Suppressor macrophage treated with lipopolysaccharide for 1 hour (primary cell): ENCODE measurements at places on chromosomes 5 and 9.

DNA sequence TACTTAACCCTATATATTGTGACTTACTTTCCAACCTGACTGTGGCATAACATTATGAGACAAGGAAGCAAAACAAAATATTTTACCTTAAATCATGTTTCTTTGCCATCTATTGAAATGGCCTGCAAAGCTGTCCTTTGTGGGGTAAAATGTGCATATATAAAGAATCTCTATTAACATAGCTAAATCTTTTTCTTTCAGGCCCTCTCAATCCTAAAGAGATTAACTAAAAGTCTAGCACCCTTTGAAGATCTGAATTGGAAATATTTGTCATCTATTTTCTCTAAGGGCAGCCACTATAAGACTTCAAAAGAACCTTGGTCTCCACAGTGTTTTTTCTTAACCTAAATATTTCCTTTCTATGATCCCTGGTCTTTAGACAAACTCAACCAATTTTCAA lies 5.0 kb upstream of the UNC13B start:
- DNase-seq: no peak

DNA sequence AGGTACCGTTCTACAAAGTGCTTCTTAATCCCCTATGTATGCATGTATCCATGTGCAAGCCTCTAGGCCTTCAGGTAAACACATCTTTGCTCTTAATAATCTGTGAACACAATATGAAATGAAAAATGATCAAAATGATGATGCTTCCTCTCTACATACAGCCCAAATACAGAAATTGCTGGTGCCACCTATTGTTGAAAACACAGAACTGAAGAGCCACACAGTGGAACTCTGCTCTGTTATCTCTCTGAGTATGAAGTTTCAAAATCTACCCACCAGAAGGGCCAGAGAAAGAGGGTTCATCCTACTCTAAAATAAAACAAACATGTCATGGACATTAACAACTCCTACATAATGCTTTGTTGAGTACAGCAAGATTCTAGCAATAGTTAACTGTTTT lies 71.3 kb downstream of the GLIS3 start:
- DNase-seq: peak; percentile 17

GRCh38 chr5:126718236-126718868 lies 58.6 kb upstream of the LMNB1 start:
- no peak for DNase-seq

DNA sequence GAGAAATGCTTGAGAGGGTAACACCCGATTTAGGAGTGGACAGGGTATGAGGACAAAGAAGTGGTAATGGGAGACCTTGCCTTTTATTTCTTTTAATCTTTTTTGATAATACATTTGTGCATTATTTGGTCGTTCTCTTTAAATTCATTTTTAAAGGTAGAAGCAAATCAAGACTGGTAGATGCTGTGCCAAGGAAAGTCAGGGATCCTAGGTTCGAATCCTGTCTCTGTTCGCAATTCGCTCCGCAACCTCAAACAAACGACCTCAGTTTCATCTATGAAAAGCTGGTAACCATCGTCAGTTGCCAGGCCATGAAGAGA lies 353 bp upstream of the TMED9 start:
- no peak for DNase-seq

- DNase-seq: no peak
Observed at GRCh38 chr5:29001666-29002065, 1963.3 kb upstream of the CDH9 start.

DNA sequence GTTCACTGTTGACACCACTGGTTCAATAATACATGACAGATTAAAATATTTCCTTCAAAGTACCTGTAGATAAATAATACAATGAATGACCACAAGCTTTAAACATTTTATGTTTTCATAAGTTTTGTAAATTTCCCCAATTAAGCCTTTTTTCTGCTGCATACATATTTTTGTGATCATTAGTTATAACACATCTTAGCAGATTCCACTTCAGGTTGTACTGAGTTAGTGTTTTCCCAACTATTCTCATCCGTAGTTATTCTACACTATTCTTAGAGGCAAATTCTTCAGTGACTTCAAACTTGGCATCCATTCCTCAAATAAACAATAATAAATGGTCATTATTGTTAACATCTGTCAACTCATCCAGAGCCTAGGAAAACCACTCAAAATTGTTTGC lies 100.9 kb downstream of the NRG2 start:
- no peak for DNase-seq

DNA sequence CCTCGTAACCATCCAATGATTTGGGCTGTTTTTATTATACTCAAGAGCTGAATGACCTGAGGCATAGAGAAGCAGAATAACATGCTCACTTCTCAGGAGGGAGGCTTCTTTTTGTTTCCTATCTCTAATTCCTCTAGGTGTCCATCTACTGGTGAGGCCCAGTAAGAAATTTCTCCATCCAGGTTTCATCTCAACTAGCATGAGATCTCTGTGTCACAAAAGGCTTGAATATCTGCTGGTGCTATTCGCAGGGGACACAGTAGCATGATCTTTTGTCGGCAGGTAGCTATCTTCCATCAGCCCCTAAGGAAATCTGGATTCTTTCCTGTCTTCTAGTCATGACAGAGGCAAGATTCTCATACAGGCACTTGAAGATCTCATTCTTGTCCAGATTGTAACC lies 8.9 kb downstream of the IFNE start:
- no peak for DNase-seq

- DNase-seq: no peak
Observed at GRCh38 chr5:75558221-75558620, 46.5 kb downstream of the POLK start.

GRCh38 chr9:15755660-15756059 lies 202.8 kb downstream of the CCDC171 start:
- no peak for DNase-seq

GRCh38 chr5:148966348-148966747 lies 96.5 kb downstream of the SH3TC2 start:
- no peak for DNase-seq
